ENCODE measurements at places on chromosomes 2 and 18. TPM values are rescaled to one million over a fixed set of nuclear protein-coding genes. Genes with fewer than 3 reads are reported as not detected.

GRCh38 chr2:45675263-45675812 is 23.9 kb downstream of the PRKCE start:
- no peak for ATAC-seq

- ATAC-seq = no peak
Observed at GRCh38 chr2:56952871-56953270, 769.1 kb downstream of the CCDC85A start.

GRCh38 chr2:168500516-168500915 is 44.4 kb downstream of the CERS6 start:
- ATAC-seq = no peak

GRCh38 chr2:205715831-205716525 is 33.7 kb downstream of the NRP2 start:
- ATAC-seq = no peak

- ATAC-seq = no peak
Observed at GRCh38 chr2:84373866-84374265, 85.2 kb downstream of the SUCLG1 start.

GRCh38 chr18:48897531-48897930 is 53.2 kb downstream of the SMAD7 start:
- no peak for ATAC-seq

DNA sequence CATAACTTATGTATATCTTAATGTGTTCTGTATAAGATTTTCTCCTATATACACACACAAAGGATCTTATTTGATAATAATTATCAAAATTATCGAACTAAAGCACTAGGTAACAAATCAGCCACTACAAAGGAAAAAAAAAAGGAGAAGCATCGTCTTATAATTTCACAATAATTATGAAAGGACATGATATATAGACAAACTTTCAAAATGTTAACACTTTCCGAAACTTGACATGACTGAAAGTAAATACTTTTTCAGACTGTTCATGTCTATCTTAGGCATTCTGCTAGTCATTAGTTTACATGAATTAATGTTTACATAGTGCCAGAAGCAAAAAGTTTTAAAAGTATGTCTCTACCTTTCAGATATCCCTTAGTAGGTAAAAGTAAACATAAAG is 7.3 kb upstream of the NR4A2 start:
- ATAC-seq = no peak

DNA sequence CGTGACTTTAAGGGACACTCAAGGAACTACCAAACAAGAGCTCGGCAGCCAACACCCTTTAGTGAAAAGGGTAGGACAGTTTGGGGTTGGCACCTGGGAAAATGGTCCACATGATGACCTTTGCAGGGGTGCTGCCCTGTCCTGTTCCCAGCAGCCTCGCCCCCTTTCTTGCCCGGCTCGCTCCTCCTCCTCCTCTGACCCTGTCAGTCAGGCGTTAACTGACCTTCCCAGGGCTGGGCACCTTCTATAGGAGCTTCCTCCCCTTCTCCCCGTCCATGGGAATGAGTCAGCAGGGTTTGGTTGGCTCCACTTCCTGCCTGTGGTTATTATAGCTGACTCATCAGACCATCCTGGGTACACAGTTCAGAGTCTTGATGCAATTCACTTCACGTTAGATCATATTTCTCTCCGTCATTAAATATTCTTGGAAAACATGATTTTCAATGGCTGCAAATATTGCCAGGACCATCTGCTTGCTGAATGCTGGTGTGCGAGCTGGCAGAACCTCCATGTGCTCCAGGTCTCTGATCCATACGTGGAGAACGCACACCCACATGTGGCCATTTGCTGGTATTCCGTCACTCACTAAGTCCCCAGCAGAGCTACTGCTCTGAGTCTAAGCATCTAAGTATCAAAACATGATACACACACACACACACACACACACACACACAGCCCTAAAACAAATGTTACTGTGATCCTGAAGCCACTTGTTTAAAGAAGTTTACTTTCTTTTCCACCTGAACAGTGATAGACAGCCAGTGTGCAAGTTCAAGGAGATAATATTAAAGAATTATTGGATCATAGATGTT is 185.0 kb downstream of the ANAPC1 start:
- ATAC-seq = peak; percentile 96

DNA sequence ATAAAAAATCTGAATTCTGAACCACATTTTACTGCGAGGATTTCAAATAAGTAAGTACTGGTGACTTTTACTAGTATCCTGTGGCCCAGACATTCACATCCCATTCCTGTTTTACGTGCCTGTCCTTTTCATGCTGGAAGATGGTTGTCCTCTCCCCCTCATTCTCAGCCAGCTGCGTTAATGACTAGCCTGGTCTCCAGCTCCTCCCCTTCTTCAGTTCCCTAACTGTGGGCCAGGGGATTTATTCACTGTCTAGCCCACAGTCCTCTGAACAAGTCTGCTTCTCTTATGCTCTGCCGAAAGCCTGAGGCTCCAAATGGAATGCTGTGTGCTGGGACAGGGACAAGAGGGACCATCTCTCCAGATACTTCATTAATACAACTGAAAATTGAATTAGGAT is 373.9 kb downstream of the PTPRM start:
- no peak for ATAC-seq

DNA sequence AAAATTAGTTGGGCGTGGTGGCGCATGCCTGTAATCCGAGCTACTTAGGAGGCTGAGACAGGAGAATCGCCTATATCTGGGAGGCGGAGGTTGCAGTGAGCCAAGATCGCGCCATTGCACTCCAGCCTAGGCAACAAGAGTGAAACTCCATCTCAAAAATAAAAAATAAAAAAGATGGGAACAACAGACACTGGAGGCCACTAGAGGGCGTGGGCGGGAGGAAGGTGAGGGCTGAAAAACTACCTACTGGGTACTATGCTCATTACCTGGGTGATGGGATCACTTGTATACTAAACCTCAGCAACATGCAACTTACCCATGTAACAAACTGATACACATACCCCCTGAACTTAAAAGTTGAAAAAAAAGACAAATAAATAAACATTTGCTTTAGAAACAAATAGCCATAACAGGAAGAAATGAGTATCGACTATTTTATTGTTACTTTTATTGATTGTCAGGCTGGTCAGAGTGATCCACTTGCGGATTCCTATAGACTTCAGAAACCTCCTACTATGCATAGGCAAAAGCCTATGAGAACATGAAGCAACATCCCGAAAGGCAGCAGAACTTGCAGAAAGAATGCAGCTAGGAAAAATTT is 61.0 kb downstream of the TMEM163 start:
- no peak for ATAC-seq

DNA sequence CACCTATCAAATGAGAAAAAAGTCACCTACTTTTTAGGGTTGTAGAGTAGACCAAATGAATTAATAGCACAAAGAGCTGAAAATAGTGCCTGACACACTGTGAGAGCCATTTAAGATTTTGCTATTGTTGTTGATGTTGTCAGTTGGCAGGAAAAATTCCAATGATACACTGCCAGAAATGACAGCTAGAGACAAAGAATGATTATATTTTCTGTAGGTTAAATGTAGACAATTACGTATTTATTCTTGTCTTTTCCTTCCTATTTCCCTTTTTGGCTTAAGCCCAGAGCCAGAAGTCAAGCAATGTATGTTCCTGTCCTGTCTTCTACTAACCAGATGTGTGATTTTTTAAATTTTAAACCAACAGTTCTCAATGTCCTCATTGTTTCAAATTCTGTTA is 17.2 kb downstream of the NRXN1 start:
- no peak for ATAC-seq

GRCh38 chr18:58496231-58496630 is 132.7 kb downstream of the ALPK2 start:
- ATAC-seq = no peak

DNA sequence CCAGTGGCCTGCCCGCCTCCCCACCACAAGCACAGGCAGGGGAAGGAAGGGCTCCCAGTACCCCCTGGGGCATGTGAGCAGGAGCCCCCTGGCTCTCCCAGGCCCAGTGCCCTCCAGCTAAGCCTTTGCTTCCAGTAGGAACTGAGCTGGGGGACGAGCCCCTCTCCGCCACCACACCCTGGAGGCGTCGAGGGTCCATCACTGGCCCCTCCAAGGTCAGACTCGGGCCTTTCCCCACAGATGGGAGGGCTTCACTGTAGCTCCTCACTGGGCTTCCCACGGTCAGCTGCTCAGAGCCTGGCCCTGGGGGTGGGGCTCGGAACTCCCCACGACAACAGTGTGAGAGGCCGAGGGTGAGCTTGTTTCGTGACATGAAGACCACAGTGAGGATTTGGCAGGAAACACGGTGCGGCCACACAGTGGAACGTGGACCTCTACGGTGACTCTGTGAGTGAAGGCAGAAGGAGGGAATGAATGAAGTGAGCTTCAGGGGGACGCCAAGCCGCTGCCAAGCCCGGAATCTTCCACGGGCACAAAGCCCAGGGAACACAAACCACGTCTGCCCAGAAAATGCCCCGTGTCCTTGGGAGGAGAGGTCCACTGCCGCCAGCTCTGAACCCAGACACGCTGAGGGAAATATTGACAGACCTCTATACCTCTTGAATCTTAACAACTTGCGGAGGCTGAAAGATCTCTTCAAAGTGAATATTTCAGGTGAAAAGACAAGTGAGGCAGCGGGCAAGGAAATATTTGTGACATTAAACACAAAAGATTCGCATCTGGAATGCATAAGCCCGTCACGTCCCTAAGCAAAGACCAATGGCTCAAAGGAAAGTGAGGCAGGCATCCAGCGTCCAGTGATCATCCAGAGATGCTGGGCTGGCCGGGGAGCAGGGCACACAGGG is 144.8 kb upstream of the GPC1 start:
- ATAC-seq = no peak

DNA sequence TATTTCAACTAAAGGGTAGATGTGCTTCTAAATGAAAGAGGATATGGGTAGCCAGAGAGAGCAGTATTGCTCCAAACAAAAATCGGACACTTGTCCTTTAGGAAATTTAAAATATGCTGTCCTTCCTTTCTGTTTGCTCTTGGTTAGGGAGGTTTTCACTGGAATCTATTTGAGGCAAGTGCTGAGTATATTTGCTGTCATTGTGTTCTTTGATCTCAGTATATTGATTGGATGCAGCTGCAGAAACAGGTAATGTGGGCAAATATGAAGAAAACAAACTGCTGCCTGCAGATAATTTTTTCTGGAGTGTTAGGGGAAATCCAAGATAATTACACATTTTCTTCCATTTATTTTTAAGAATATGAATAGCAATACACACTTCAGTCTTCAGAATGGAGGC is 410.2 kb downstream of the NCKAP5 start:
- no peak for ATAC-seq

DNA sequence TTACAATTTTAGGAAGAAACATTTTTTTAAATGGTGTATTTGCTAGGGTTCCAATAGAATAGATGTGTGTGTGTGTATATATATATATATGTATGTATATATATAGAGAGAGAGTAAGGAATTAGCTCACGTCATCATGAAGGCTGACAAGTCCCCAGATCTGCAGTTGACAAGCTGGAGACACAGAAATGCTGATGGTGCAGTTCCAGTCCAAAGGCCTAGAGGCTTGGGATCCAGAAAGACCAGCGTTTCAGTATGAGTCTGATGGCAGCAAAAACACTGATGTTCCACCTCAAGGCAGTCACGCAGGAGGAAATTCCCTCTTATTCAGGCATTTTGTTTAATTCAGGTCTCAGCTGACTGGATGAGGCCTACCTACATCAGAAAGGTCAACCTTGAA is 386.8 kb downstream of the PTH2R start:
- no peak for ATAC-seq

DNA sequence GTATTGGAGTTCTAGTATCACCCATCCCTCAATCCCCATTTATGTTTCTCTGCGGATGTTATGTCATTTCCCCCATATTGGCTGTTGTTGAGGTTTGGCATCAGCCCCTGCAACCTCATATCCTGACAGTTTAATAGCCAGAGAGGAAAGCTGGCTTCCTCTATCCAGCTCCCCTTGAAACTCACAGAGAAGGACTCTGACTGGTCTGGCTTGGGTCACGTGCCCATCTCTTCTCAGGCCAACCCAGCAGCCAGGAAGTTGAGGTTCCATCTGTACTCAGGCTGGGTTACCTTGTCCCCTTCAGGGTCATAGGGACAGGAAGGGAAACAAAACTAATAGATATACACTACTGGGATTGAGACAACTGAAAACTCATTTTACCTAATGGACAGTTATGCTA is 148.0 kb upstream of the SLC14A2 start:
- ATAC-seq = no peak

GRCh38 chr2:136195226-136195625 is 77.3 kb upstream of the CXCR4 start:
- ATAC-seq = no peak

DNA sequence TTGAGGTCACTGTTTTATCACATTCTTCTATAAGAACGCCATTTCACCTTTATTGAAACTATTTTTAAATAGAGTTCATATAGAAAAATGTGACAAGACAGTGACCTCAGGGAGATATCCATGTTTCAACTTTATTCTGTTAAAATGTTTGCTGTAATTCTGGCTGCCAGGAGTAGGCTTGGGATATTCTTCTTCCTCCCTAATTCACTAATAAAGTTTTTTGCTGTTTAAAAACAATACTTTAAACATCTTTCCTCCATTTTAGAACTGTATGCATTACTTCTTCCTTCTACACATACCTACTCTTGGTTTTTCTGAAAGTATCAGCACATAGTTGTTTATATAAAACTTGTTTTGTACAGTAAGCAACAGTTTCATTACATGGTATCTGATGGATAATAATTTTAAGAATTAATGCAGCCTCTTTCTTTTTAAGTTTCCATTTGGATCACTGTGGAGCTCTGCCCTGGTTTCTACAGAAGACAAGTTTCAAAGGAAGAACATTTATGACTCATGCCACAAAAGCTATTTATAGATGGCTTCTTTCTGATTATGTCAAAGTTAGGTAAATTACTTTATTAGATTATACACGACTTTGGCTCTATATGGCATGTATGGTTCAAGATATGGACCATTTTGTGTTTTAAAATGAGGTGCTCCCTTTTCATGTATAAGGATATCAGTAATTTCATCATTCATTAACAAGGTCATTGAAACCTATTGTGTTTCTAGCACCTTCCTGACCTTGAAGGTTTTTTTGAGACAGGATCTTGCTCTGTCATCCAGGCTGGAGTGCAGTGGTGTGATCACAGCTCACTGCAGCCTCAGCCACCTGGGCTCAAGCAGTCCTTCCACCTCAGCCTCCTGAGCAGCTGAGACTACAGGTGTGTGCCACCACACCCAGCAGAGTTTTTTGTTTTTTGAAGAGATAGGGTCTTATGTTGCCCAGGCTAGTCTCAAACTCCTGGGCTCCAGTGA is 7.2 kb downstream of the CPSF3 start:
- ATAC-seq = peak; percentile 76

- no peak for ATAC-seq
Observed at GRCh38 chr18:74395648-74396154, 61.4 kb downstream of the DIPK1C start.

Gene FIGN
- total RNA-seq = not detected

Gene DAW1
- total RNA-seq = not detected

Gene ALPG
- total RNA-seq = not detected

Gene TTLL4
- 34.1 TPM for total RNA-seq

Gene GNAL
- total RNA-seq = 0.30 TPM

Gene SKOR2
- total RNA-seq = not detected

Gene DNER
- not detected for total RNA-seq

Gene FIGLA
- not detected for total RNA-seq

Data from activated T-helper 17 cell treated with anti-CD3 and anti-CD28 coated beads, Interleukin-2, amount 50 U/mL, for 72 hours (primary cell).